ENCODE measurements at places on chromosomes 3 and 15.

- no peak for DNase-seq
Measured at GRCh38 chr3:45994419-45995235, 997 bp downstream of the FYCO1 start.

GRCh38 chr3:9970020-9970652, 16.5 kb downstream of the EMC3 start:
- no peak for DNase-seq

DNA sequence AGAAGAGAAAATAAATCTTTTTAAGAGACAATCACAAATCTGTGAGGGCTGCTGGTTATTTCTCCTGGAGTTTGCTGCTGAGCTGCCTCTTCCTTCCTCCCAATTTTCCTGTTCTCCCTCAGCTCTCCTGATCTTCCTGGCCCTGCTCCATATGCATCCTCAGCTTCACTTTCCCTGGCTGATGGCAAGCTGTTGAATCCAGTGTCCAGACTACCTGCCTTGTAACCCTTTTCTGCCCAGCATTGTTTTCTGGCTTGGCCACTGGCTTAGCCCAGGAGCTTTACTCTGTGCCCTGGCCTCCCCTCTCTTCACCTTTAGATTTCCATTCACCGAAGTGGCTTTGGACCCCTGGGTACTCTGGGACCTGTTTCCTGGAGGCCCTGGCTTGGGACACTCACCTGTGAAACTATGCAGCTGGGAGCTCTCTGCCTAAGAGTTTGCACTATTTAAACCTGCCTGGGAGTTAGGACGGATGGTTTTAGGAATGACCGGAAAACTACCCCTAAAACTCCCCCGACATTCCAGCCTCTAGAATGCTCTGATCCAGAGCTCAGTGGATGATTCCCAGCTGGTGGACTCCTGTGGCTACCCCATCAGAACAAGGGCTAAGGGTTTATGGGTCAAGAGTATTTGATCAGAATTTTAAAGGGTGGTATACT, 90.0 kb downstream of the RBPMS2 start:
- DNase-seq, result peak; percentile 36

- DNase-seq, result no peak
Measured at GRCh38 chr3:183349421-183350157, 78.8 kb downstream of the MCF2L2 start.

- no peak for DNase-seq
Measured at GRCh38 chr3:71305231-71306206, 278.0 kb downstream of the FOXP1 start.

DNA sequence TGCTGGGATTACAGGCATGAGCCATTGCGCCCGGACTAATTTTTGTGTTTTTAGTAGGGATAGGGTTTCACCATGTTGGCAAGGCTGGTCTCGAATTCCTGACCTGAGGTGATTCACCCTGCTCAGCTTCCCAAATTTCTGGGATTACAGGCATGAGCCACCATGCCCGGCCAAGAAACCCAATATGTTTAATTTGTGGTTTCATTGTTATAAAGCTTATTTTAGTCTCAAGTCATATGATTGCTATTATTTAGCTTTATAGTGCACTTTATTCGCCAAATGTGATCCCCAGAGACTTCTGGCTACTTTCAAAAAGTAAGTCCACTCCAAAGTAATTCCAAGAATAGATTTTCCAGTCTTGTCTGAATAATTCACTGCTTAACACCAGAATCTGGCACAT, 19.3 kb upstream of the SLC4A7 start:
- no peak for DNase-seq

GRCh38 chr3:71062037-71062932, 521.2 kb downstream of the FOXP1 start:
- DNase-seq, result no peak

GRCh38 chr15:78598348-78598747, 22.4 kb downstream of the CHRNA3 start:
- no peak for DNase-seq

GRCh38 chr3:27333843-27334242, 35.3 kb downstream of the NEK10 start:
- no peak for DNase-seq

- DNase-seq, result no peak
Measured at GRCh38 chr3:151174351-151174750, 28.7 kb downstream of the GPR171 start.

DNA sequence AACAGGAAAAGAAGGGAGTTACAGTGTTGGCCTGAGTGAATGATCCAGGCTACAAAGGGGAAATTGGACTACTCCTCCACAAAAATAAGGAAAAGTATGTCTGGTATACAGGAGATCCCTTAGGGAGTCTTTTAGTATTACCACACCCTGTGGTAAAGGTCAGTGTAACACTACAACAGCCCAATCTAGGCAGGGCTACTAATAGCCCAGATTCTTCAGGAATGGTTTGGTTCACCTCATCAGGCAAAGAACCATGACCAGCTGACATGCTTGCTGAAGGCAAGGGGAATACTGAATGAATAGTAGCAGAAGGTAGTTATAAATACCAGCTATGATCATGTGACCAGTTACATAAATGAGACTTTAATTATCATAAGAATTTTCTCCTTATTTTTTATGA, 372.6 kb upstream of the ATP11B start:
- no peak for DNase-seq

GRCh38 chr3:48715174-48715800, 1.7 kb downstream of the IP6K2 start:
- DNase-seq, result no peak

GRCh38 chr3:139602003-139602402, 62.5 kb upstream of the RBP1 start:
- DNase-seq, result no peak

DNA sequence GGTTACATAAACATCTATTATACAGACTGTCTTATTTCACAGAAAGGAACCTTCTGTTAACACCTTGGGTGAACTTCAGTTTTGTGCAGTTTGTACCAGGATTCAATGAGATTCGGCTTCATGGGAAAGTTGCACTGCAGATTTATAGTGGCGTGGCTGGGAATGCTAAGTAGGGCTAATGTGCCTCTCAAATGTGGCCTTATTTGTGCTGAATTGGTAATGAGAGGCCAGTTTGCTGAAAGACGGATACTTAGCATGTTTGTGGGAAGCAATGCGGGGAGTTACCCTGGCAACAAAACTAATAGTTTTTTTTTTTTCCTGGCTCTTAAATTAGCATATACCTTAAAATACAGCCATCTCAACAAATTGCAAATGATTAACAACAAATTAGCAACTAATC, 28.6 kb upstream of the CEMIP start:
- no peak for DNase-seq

DNA sequence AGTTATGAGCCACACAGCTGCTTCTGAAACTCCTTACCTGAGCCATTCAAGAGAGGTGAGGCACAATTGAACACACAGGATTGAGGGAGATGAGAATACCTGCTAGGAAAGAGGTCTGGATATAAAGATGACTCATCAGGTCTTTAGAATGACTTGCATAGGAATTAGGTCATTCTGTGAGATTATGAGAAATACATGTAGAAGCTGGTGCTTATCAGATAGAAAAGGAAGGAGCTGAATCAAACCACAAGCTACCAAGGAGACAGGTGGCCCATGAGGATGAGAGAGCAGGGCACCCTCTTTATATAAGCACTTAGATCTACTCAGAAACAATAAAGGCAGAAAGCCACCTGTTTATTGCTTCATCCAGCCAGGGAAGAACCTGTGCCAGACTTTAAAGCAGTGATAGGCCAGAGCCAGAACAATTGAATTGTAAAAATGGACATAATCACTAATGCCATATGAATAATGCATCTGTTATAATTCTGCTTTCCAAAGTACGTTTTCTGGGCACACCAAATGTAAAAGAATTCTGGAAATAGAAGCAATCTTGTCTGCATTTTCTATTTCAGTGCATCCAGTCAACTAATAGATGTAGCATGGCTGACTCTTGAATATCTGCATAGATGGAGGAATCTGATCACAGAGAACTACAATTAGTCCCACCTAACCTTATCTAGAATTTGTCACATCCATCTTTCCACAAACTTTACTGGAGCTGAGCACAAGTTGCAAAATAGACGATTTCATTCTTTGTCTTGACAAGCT, 74.9 kb downstream of the PIK3R4 start:
- DNase-seq, result no peak

DNA sequence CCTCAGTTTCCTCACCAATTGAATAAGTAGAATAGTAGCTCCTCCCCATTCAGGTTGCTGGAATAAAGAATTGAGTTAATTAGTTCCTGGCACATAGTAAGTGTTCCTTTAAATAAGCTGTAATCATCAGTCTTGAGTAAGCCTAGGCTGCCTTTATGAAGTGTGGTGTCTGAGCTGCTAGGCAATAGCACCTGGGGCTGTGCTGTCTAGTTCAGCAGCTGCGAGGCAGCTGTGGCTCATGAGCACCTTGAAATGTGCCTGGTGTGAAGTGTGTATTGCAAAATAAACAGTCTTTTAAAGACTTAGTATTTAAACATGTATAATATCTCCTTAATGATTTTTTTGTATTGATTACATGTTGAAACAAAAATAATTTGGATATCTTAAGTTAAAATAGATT, 77.6 kb downstream of the TOP2B start:
- no peak for DNase-seq

GRCh38 chr3:16820485-16820884, 64.3 kb upstream of the PLCL2 start:
- no peak for DNase-seq

DNA sequence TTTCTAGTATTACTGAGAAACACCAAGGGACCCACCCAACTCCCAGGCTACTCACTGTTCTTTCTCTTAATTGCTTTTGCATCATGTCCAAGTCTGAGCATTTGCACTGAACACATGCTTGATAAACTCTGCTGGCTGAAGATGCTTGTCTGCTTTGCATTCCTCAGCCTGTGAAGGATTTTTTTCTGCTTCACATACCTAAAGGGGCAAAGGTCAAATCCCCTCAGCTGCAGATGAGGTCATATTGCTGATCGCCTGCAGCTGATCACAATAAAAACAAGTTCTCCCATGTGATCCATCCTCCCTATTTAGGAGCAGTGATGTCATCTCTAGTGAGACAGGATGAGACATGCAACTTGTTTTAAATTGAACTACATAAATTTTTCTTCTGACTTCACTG, 84.6 kb upstream of the DCBLD2 start:
- no peak for DNase-seq

DNA sequence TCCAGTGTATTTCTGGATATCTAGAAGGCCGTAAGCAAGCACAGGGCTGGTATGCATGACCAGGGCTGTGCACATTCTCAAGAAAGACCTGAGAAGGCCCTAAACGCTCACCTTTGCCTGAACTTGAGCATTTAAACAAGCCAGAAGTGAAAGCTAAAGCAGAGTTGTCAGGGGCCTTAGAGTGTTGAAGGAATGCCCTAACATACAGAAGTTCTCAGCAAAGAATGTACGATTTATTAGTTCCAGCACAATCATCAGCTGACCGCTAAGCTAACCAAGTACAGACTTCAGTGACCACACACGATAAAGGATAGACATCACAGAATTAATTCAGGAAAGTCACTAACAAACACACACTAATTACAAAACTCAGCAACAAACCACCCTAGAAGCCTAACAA, 8.7 kb downstream of the HLTF start:
- DNase-seq, result no peak

DNA sequence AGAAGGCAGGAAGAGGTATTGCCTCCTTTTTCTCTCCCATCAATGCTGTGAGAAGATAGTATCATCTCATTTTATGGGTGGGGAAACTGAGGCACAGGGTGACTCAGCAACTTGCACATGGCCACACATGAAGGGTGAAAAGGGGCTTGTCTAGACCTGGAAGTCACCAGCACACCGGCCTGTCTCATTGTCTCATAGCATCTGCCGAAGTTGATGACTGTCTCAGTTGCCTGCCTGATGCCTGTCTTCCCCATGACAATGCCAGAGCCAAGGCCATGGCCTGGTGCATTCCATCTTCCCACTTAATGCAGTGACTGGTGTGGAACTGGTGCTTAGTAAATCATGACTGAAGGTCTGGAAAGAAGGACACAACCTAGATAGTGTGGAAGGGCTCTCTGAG, 27.9 kb upstream of the PRR23E start:
- no peak for DNase-seq

DNA sequence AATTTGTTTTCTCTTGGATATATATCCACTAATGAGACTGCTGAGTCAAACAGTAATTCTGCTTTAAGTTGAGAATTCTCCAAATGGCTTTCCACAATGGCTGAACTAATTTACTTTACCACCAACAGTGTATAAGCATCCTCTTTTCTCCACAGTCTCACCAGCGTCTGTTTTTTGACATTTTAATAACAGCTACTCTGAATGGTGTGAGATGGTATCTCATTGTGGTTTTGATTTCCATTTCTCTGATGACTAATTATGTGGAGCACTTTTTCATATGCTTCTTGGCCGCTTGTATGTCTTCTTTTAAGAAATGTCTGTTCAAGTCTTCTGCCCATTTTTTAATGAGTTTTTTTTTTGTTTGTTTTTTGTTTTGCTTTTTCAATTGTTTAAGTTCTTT, 206.2 kb downstream of the CTNNB1 start:
- no peak for DNase-seq

DNA sequence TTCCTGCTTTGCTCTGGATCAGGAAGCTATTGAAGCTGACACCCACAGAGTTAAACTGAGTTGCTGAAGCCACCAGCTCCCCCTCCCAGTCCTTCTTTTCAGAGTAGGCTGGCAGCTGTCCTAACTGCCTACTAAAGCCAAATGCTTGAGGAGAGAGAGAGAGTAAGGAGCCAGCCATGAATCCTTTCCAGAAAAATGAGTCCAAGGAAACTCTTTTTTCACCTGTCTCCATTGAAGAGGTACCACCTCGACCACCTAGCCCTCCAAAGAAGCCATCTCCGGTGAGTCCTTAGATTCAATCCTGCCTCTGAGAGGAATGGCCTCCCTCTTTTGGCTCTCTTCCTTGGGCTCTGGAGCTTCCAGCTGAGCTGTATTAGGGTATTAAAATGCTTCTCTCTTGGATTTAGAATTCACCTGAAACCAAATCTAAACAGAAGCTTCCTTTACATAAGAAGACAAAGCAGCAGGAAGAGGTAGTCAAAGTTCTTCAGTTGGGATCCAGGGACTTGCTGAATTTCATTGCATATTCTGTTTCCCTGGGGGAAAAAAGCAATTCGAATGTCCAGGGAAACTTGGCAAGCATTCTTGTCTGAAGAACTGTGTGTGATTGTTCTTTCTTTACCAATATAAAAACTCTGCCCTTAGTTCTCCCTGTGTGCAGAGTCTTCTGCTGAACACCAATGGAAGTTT, at the start of gene SLC15A2:
SLC15A2 (plus strand) TSS at position 101 of the 690 bp plus-strand sequence; CDS start at position 177, 76 bp downstream.
- no peak for DNase-seq

- no peak for DNase-seq
Measured at GRCh38 chr15:60912984-60913697, 316.0 kb downstream of the RORA start.

- no peak for DNase-seq
Measured at GRCh38 chr15:25643120-25643519, 204.3 kb upstream of the UBE3A start.

GRCh38 chr3:122533480-122533879, 18.7 kb upstream of the KPNA1 start:
- no peak for DNase-seq

GRCh38 chr15:39451121-39451688, 129.7 kb upstream of the THBS1 start:
- DNase-seq, result no peak

DNA sequence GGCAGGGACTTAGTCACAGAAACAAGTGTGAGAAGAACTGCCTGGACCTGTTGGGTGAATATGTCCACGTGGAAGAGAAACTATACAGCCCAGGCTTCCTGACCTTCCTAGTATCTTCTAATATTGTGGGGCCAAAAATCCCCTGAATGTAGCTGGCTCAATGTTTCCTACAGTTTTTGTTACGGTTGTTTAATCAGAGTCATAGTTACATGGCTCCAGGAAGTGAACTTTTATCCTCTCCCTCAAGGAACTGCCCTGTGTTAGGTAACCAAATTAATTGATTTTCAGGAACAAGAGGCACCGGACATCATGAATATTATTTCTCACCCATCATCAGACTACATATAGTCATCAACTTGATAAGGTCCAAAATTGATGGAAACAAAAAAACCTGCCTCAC, 59.0 kb downstream of the ANXA2 start:
- no peak for DNase-seq

All from lower leg skin (tissue), 4 donors.